ENCODE measurements at places on chromosomes 2 and 18. TPM values are rescaled to one million over a fixed set of nuclear protein-coding genes. Genes with fewer than 3 reads are reported as not detected.
A peak's percentile ranks its signal among the peaks of the same experiment; 100 is the strongest.

- no peak for DNase-seq
Observed at GRCh38 chr2:9736021-9736420, 105.2 kb upstream of the YWHAQ start.

DNA sequence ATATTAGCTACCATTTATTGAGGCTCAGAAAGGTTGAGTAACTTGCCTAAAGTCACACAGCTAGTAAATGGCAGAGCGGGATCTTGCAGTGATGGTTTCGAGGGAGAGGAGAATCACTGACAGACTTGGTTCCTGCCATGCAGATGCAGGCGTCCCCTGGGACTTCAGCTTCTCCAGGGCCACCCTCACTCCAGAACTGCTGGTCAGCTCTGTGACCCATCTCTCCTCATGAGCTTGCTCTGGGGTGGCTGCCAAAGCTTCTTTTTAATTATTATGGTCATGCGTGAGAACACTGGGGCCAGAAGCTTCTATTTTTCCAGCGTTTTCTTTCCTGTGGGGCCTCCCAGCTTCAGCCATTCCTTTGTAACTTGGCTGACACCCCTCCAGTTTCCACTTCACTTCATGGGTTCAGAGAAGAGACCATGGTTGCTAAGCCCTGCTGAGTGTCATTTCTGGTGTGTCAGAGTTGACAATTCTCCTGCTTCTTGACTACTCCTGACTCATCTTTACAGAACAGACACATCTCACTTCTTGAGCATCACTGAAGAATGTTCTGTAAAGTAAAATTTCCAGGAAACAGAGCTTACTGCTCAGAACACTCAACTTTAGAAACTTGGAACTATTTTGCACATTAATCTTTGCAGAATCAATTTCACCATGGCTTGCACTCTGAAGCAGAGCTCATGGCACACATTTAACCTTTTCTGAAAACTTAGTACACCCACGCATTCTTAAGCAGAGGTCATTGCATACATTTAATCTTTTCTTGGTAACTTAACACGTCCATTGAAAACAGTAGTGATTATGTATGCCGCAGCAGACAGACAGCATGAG lies 70.4 kb downstream of the IL1R2 start:
- DNase-seq, result peak; percentile 71

DNA sequence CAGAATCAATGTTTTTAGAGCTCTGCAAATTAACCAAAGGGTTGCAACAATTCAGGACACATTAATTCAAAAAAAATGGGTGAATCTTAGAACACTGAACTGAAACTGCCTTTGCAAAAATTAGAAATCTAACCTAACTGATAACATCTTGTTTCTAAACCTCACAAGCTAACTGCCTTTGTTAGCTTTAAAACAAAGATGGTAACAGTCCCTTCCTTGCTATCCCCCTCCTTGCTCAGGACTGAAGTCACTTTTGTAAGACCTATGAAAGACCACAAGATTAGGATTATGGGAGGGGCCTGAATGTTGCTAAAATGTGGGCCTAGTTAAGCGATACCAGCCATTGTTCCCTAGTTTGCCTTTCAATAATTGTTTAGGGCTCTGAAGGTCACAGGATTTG lies 44.9 kb upstream of the LONRF2 start:
- no peak for DNase-seq

DNA sequence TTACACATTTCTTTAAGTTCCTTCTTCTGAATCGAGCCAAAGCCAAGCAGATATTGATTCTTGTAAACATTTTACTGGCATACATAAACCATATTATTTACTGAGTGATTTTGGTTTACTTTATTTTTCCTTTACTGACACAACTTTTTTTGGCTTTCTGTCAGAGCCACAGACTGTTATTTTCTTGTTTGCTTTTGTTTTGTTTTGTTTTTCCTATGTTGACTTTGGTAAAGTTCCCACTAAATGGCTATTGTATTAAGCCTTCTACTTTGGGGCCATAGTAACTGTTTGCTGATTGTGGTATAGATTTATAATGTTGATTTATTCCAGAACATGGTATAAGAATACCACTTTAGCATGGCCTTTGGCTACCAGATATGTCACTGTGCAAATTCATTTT lies 419.4 kb downstream of the DCDC2C start:
- DNase-seq, result no peak

HOXD9 gene
- 2.4 TPM for total RNA-seq
